ENCODE measurements at places on chromosomes 1 and 21. TPM values are rescaled to one million over a fixed set of nuclear protein-coding genes. Genes with fewer than 3 reads are reported as not detected.

The IQGAP3 gene
- total RNA-seq, result 18.8 TPM

The ARHGEF2 gene
- total RNA-seq, result 63.7 TPM

The PLPPR4 gene
- 0.50 TPM for total RNA-seq

The TMEM81 gene
- 1.6 TPM for total RNA-seq

The KCNC4 gene
- total RNA-seq, result 1.1 TPM

The EPS8L3 gene
- total RNA-seq, result not detected

The MROH7 gene
- 0.75 TPM for total RNA-seq

The OLIG2 gene
- total RNA-seq, result not detected

The SPATA46 gene
- total RNA-seq, result not detected

The LINGO4 gene
- not detected for total RNA-seq

The CCDC27 gene
- not detected for total RNA-seq

The KCNE2 gene
- total RNA-seq, result not detected

The IL24 gene
- total RNA-seq, result not detected

The BNIPL gene
- total RNA-seq, result 0.40 TPM

The ZBTB18 gene
- total RNA-seq, result 7.4 TPM

The HES2 gene
- 0.92 TPM for total RNA-seq

The KMO gene
- total RNA-seq, result 0.06 TPM

The ADIPOR1 gene
- 163 TPM for total RNA-seq

The GPR3 gene
- 0.19 TPM for total RNA-seq

The DARS2 gene
- 10.9 TPM for total RNA-seq
